Activated CD4-positive, alpha-beta T cell treated with anti-CD3 and anti-CD28 coated beads for 1 hour (primary cell): ENCODE measurements at places on chromosomes 16 and 17.

DNA sequence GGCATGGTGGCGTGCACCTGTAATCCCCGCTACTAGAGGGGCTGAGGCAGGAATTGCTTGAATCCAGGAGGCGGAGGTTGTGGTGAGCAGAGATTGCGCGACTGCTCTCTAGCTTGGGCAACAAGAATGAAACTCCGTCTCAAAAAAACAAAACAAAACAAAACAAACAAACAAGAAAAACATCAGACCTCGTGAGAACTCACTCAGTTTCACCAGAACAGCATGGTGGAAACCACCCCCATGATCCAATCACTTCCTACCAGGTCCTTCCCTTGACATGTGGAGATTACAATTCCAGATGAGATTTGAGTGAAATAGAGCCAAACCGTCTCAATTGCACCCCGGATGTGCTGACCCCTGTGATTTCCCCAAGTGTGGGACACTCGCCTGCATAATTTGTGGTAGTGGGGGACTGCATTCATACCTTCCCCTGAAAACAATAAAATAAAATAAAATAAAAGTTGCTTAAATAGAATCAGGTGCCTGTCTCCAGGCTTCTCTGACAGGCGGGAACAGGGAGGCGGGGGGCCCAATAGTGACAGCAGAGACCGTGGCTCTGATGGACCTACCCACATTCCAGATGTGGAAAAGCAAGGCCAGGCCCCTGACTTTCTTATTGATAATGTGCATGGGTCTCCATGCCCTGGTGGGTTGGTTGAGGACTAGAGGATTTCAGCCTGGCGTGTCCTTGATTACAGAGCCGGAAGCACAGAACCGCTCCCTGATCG lies 13.1 kb downstream of the ZSCAN10 start:
- DNase-seq = no peak

DNA sequence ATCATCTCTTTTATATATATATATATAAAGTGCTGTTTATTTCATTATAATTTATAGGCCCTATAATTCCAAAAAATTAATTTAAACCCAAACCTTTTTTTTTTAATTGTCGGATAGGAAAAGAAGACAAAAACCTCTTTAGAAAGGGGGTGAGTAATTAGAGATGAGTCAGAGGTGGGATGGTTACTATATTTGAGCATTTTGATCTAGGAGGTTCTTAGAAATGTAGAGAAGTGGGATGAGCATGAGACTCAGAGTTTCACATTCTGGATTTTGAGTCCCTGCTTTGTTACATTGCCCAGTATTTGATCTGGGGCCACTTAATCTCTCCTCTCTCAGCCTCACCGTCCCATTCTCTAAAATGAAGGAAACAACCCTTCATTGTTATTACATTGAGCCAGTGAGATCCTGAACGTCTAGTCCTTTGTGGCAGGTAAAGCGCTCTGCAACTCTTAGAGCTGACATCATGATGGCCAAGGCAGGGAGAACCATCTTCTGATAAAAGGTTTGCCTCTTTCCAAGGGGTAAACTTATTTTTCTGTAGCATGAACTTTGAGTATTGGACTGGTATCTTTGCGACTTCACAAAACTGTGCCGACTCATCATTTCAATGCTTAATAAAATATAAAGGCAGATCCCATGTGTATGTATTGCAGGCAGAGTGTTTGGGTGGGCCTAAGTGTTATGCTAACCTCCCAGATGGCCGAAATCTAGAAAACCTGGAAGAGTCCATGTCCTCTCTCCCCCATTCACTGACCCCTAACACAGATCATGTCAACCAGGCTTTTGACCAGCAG lies 21.3 kb downstream of the HS3ST3B1 start:
- DNase-seq = no peak

DNA sequence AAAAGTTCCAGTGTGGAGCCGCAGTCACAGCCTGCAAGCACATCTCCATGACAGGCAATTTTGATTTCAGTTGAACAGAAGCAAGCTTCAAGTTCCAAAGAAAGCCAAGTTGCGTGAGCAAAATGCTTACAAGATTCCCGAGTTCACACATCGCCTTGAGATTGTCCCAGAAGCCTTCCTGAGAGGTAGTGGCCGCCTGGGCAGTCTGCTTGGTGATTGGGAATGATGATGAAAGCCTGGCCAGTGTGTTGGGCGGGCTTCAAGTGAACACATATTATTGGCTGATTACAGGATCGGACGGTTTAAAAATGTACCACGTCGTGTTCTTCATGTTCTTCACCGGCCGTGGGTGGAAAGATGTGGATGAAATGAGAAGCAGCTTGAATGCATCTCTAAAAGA lies 185.5 kb downstream of the FOXL1 start:
- no peak for DNase-seq

DNA sequence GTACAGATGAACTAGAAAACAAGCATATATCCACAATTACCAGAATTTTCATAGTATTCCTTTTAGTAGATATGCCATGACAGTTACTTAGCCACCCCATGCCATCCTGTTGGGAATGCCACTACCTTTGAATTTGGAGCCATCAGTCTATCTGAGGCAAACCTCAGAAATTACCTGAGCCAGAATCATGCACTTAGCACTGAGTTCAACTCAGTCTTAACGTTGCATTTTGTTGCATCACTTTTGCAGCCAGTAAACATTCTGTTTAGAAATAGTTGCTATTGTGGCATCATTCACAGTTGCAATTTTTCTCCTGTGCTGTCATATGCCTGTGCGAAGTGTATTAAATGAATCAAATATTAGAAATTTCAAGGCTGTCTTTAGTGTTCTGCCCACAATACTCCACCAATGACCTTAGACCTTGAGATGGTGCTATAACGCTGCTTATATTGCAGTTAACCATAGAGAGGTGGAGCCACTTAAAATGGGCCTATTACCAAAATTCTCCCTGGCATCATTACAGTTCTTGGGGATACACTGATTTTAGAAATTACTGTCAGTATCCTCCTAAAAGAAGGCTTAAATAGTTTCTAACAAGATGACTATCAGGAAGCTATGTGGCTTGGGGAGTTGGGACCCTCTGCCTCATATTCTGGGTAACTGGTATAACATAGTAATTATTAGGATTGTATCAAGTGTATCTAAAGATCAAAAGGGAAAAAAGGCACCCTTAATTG lies 11.1 kb downstream of the PTRH2 start:
- DNase-seq = no peak

DNA sequence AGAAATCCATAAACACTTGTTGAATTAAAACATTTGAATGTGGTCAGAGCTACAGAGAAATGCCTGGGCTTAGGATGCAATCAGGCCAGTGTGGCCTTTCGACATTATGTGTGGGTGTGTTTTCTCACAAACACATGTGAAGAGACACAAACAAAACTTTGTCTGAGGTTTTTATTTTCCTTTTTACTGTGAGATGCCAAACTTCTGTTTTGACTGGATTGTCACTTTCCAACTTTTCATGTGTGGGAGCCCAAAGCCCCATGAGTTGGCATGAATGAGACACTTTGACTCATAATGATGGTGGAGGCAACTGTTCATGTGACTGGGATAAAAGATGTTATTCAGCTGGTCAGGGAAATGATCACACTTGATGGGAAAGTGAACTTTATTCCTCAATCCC lies 71.9 kb upstream of the GAS7 start:
- DNase-seq = no peak

DNA sequence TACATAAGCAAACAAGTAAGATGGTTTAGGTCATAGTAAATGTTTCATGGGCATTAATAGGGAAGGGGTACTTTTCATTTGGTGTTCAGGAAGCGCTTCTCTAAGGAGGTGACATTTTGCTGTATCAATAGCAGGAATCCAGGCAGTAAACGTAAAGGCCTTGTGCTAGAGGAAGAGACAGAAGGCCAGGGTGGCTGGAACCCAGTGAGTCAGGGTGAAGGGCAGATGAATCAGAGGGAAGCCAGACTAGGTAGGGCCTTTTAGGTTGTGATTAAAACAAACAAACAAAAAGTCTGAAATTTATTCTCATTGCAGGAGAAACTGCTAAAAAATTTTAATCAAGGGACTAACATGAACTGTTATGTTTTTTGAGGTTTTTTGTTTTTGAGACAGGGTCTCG lies 6.5 kb downstream of the BMERB1 start:
- DNase-seq = no peak

DNA sequence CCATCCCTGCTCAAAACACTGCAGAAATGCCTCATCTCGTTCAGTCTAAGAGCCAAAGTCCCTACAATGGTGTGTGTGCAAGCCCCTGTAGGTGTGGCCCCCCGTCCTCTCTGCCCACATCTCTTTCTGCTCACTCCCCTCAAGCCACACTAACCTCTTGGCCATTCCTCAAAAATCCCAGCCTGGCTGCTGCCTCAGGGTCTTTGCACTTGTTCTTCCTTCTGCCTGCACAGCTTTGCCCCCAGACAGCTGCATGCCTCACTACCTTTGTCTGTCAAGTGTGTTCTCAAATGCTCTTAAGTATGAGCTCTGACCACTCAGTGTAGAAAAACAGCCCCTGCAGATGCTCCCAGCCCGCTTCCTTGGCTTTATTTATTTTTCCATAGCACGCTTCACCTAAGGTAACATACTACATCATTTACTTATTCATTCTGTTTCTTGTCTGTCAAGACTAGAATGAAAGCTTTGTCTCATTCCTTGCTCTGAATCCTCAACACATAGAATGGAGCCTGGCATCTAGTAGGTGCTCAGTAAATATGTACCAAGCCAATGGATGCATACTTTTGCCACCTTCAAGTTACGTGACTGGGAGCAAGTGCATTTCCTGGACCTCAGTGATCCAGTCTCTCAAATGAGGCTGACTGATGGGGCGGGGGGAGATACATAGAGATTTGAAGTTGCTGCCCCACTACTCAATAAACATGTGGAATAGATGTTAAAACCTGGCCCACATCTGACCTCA lies 38.1 kb downstream of the RAI1 start:
- no peak for DNase-seq

DNA sequence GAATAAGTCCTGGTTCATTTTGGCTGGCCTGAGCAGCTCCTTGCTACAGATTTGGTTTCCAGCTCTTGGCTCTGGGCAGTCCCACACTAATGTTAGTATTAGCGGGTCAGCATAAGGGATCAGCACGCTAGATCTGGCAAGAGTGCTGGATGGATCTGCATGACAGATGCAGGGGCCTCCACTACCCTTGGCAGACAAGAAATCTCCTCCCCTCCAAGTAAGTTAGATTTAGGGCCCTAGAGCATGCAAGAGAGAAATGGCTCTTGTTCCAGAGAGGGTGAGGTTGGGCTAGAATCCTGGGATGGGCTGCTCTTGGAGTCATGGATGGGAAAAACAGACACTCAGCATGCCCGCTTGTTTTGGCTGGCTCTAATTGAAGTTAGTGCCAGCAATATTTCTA lies 414.3 kb downstream of the RBFOX1 start:
- no peak for DNase-seq

- DNase-seq = no peak
Measured at GRCh38 chr16:30017277-30017656, 5.7 kb upstream of the C16orf92 start.

DNA sequence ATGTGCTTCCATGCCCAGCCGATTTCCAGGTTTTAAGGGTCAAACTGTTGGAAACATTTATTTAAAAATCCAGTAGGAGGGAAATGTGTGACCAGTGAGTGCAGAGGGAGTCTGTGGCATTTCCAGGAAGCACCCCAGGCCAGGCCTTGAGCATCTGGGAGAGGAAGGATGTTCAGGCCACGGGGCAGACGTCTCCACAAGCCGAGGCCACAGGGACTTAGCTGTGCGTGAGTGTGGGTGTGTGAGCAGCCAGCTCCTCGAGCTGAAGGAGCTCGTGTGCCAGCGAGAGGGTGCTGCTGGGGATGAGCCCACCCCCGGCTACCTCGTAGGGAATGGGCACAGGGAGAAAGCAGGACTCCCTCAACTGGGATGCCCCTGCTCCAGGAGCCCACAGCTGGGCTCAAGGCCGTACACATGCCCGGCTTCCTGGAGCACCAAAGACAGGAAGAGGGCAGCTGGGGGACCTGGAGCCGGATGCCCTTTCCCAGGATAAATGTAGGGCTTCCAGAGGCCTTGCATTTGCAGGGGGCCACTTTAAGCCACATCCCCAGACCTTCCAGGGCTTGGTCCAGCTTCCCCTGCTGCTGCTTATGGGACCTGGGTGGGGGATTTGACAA lies 12.5 kb downstream of the NPTX1 start:
- no peak for DNase-seq

DNA sequence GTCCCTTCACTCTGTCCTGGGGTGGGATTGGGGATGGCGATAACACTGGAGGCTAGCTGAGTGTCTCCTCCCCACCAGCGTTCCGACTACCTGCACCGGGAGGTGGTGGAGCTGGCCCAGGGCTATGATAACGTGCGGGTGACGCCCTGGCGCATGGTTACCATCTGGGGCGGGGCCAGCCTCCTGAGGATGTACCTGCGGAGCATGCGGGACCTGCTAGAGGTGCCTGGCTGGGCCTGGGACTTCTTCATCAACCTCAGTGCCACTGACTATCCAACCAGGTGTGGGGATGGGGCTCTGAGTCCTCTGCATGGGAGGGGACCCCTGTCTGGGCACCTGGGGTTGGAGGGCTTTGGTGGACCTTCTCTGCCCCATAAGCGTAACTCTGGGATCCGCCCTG lies 8.8 kb downstream of the XYLT2 start:
- DNase-seq = no peak

GRCh38 chr17:1713878-1714426 lies 3.8 kb upstream of the TLCD2 start:
- DNase-seq = no peak

DNA sequence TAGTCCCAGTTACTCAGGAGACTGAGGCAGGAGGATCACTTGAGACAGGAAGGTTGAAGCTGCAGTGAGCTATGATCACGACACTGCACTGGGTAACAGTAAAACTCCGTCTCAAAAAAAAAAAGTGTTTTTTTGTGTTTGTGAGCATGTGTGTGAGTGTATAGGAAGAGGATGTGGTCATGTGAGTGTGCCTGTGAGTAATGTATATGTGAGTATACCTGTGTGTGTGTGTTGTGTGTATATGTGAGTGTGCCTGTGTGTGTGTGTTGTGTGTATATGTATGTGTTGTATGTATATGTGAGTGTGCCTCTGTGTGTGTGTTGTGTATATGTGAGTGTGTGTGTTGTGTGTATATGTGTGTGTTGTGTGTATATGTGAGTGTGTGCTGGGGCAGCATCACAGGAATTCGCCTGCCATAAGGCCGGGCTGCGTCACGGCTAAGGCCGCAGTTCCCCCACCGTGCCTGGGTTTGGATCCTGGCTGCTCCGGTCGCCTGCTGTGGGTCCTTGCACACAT lies 21.4 kb upstream of the NPTX1 start:
- DNase-seq = no peak

DNA sequence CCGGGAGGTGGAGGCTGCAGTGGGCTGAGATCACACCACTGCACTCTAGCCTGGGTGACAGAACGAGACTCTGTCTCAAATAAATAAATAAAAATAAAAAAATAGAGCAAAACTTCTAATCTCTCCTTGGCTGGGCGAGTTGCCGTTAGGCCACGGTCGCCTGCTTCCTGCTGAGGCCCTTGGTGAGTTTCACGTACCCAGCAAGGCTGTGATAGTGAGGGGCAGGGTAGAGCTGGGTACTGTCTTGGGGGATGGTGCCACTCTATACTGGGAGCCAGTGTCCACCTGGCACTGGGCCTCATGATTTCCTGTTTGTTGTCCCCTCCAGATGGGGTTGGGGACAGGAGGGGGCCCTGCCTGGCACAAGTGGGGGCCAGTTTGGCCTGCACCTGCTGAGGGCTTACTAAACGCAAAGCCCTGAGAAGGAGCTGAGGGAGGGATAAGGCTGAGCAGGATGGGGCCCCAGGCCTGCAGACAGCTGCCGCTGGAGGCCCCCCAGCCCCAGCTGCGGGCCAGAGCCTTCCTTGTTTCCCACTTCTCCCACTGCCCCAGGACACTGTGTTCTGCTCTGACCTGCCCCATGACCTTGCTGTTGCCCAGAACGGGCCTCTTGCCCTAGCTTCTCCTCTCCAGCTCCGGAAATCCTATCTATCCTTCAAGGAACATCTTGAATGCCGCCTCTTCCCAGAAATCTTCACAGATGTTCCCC lies 25.4 kb downstream of the GJD3 start:
- no peak for DNase-seq
